NCI-H1048 (cell line): ENCODE measurements at places on chromosomes 16 and 17.

GRCh38 chr17:78986649-78987328 lies 7.1 kb upstream of the LGALS3BP start:
- DNase-seq, result no peak

DNA sequence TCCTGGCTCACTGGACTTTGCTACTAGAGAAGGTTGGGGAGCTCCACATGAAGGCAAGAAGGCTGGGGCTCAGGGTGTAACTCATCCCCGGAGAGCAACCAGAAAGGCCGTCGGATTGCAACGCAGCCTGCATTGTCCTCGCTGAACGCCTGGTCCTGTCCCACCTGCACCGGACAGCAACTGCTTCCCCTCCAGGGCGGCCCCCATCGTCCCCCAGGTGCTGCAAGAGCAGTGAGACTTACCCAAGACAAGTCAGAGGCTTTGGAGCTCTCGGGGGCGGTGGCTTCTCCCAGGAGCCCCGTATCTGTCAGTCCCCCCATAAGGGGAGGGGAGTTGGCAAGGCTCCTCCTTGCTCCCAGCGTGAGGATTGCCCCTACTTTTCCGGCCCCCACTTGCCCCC lies 18.4 kb downstream of the METRNL start:
- no peak for DNase-seq

- DNase-seq, result no peak
These were observed 54.8 kb downstream of the SPECC1 start for GRCh38 chr17:20063665-20064648.

DNA sequence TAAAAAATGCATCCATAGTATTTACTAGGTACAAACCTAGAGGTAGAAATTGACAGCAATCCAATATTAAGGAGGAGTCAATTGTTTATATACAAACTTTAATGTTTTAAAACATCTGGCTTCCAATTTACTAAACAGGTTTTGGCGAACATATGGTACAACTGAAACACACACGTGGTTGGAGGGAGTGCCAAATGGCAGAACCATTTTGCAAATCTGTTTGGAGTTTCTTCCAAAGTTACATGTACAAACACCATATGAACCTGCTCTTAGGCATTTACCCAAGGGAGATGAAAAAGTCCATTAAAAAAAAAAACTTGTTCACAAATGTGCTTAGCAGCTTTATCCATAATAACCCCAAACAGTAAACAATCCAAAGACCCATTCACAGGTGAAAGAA lies 159.8 kb upstream of the MYOCD start:
- no peak for DNase-seq

GRCh38 chr16:89602273-89602951 lies 11.0 kb upstream of the DPEP1 start:
- DNase-seq, result no peak

DNA sequence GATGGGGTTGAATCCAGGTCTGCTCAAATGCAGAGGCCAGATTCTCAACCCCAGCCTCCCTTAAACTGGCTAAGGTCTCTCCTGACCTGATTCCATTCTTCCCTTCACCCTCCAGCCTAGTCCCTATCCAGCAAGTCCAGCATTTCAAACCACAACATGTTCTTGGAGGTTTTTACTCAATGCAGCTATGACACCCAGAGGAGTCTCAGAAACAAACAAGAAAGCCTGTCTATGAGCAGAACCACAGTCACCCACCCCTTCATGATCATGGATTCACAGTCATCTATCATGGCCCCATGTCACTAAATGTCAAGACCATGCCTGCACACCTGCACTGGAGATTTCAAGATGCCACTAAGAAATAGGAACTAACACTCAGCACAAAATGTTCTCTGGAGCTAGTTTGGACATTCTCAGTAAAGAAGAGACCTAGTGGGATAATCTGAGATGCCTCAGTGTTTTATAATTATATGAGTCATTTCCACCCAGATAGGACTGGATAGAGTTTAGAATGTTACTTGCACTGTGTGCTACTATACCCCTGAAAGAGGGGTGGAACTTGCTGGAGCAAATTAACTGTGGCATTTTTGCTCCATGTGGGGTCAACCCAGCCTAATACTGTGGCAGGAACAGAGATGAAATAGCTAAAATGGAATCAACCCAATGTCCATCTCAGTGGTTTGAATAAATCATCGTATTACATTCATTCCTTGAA lies 9.5 kb upstream of the METTL22 start:
- DNase-seq, result no peak

DNA sequence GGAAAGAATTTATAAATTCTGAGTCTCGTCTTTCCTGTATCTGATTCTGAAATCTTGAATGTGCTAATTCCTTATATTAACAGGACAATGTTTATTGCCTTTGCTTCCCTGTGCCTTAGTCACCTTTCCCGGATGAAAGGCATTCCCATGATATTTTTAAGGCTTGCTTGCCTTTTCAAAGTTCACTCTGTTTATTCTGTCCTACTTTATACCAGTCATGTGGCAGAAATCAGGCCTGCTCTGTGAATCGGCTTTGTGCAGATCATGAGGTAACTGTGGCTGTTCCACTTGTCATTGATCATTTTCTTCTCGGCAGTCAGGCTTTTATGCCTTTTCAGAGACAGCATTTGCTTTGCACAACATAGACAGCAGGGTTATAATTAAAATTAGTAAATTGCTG lies 28.8 kb upstream of the ABCC11 start:
- DNase-seq, result no peak

DNA sequence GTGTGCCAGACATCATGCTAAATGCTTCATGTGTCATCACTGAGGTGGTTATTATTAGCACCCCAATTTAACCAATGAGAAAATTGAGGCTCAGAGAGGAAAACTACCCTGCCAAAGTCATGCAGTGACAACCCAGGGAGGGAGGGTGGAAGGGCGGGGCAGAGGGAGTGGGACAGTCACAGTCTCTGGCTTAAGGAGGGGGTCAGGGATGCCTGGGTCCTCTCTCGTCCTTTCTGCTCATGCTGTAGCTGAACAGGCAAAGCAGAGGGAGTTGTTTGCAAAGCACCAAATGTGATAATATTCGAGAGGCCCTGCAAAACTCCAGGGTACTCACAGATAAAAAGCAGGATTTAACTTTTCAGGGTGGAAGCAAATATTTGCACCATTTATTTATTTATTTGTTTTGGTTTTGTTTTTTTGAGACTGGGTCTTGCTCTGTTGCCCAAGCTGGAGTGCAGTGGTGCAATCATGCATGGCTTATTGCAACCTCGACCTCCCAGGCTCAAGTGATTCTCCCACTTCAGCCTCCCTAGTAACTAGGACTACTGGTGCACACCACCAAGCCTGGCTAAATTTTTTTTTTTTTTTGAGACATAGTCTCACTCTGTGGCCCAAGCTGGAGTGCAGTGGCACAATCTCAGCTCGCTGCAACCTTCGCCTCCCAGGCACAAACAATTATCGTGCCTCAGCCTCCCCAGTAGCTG lies 47.9 kb upstream of the NKD1 start:
- no peak for DNase-seq

DNA sequence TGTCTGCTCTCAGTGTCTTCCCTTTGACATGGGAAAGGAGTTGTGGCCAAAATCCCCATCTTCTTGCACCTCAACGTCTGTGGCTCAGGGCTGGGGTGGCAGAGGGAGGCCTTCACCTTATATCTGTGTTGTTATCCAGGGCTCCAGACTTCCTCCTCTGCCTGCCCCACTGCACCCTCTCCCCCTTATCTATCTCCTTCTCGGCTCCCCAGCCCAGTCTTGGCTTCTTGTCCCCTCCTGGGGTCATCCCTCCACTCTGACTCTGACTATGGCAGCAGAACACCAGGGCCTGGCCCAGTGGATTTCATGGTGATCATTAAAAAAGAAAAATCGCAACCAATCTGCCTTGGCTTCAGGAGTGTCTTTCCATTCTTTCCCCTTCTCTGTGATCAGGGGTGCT lies 918 bp upstream of the MRM1 start:
- no peak for DNase-seq

DNA sequence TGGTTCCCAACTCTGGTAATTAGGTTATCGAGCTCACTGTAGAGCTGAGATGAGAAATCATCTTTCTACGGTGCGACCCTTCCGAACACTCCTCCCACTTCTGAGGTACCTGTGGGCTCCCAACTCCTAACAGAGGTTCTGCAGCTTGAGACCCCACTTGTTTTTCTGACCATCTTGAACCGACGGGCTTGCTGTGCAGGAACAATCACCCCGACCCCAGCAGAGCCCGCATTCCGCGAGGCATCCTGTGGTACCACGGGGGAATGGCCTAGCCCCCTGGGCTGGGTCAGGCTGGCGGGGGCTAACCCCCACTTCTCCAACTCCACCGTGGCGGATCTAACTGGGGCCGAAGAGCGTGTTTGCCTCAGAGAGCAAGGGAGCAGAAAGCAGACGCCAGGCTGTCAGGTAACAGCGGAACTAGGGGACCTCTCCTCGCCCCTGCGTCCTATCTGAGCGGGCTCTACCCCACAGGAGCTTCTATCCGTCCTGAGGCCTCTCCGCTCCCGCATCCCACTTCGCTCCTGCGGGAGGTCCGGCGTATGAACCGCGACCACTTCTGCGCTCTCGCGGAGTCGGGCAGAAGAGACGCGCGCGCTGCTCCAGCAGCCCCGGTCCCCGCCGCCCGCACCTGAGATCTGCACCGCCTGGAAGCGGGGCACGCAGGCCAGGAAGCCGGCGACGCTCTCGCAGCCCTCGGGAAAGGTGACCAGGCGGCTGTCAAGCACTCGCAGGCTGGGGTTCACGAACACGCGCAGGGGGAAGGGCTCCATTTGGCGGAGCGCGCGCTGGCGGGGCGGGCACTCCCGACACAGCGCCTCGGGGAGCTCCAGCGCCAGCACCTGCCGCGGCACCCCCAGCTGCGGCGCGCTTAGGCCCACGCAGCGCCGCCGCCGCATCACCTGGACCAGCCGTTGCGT lies 761 bp downstream of the PDF start:
- no peak for DNase-seq

GRCh38 chr17:55456307-55457240 lies 34.9 kb upstream of the MMD start:
- no peak for DNase-seq

DNA sequence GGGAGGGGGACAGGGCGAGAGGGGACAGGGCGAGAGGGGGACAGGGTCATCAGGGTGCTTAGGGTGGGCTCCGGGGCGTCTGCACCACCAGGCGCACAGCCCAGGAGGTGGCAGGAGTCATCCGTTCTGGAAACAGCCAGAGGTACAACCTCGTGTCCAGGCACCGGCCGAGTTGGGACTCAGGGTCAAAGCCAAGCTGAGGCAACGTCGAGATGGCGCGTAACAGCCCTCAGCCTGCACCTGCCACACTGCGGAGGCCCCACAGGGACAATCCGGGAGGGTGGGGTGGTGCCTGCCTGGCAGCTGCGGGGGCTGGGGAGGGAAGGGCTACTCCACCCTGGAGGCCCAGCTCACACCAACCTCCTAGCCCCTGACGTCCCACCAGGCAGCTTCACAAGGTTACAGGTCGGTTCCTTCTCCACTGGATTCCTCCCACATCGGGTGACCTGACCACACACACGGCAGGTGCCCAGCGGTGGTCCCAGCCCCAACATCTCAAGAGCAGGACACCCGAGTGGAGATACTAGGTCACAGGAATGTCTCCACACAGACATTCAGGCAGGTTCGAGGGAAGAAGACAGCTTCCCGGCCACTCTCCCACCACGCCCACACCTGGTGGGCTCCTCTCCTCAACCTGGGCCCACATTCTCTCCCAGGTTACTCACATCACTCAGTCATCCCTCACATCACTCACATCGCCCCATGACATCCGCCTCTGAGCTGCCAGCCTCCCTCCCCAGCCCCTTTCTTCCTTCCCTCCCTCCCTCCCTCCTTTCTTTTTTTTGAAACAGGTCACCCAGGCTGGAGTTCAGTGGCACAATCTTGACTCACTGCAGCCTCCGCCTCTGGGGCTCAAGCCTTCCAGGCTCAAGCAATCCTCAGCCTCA lies 47.3 kb downstream of the RPH3AL start:
- no peak for DNase-seq
